Cardiac muscle cell (in vitro differentiated cells and primary cell): ENCODE measurements at places on chromosomes 6 and 20.

DNA sequence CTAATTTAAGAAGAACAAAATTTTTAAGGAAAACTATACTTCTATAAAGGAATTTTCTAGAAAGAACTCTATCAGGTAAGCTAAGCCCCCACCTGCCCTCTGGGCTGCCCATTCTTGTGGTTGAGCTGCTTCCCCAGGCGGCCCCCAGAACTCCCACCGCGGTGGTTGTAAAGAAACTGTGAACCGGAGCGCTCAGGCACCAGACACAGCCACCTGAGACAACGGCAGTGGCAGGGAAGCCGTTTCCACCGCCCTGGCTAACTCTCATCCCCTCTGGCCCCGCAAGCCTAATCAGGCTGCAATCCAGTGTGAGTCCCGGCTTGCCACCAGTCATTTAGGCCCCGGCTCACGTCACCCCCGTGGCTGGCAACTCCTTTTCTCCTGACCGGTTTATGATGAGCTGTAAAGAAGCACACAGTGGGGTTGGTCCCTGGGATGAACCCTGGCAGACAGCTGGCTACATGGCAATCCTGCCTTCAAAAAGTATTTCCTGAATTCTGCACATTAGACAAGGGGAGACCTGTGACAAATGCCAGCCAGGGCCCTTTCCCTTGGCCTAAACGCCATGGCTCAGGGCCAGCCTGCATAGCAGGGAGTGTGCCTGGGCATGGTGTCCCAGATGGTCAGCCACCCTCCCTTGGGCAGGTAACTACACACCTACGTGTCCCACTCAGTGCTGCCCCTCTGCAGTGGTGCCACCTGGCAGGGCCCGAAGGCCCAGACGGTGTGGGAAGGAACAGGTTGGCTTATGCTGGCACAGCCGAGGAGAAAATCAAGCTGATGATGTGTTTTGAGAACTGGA is 63.8 kb upstream of the GPR31 start:
- no peak for DNase-seq

DNA sequence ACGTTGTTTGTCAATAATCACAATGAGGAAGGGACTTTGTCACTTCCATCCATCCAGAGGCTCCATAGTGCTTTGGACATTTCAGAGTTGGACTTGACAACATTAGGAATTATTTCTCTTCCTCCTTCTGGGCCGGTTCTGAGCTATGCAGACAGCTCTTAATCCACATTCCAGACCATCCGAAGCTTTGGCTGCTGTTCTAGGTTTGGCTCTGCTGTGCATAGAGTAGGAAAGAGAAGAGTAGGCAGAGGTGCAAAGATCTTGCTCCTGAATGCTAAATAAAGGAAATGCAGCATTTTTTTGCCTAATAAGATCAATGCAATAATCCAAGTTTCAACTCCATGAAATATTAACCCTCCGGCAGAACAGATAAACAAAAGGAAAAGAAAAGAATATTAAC is 251.8 kb upstream of the PRND start:
- no peak for DNase-seq

DNA sequence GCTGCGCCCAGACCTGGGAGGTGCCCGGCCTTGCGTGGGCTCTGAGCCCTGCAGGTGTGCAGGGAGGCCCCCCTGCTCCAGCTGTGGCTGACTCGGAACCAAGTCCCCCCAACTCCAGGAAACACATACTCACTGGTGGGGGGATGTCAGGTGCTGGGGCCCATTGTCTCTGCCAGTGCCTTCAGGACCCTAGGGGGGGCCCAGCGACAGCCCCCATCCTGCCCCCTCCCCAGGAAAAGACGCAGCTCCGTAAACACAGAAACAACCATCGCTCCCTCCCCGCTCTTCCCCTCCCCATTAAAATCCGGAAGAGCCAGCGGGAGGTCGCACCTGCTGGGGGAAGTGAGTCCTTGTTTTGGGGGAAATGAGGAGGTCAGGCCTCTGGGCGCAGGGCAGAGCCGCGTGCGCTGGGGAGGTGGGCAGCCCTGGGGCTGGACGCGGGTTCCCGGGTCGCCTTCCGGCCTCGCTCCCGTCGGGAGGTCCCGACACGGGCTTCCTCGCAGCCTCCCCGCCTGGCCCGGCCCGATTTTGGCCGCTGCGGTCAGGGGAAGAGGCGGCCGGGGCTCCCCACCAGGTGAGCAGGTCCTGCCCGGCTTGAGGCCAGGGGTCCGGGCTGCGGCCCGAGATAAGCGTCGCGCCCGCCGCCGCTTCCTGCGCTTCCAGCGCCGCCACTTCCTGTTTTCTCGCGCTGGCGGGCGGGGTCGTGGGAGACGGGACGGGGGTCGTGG is 6.2 kb downstream of the C20orf204 start:
- no peak for DNase-seq

GRCh38 chr6:78693835-78694234 is 173.5 kb upstream of the IRAK1BP1 start:
- no peak for DNase-seq

DNA sequence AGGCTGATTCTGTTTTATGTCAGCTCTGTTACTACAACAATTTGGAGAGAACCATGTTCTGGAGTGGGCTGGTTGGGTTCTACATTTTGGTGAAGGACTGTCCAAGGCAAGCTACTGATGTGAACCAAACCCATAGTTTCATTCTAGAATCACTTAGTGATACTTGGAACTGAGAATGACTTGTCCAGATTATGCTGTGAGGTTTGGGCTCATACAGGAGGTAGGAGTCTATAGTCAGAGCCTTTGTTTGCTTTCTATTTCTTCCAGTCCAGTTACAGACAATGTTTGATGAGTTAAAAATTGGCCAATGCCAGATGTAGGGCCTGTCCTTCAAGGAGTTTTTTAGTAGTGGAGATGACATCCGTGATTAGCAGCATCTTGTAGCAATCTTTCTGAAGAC is 97.9 kb downstream of the LRRC1 start:
- no peak for DNase-seq

GRCh38 chr20:32537657-32538525 is 47.2 kb downstream of the NOL4L start:
- peak; percentile 65 for DNase-seq

DNA sequence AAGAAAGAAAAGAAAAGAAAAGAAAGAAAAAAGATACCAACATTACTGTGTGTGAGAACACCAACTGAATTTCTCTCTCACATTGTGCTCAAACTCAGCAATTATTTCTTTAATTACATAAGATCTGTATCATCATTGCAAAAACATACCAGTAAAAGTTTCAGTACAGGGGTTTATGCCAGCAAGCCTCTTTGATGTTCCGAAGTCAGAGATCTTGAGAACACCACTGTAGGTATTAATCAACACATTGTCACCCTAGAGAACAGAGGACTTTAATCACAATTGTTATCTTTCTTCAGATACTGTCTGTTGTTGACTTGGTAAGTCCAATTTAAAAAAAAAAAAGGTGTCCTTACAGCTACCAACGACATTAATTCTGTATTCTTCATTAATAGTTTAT is 60.9 kb upstream of the MAP7 start:
- DNase-seq, result no peak

DNA sequence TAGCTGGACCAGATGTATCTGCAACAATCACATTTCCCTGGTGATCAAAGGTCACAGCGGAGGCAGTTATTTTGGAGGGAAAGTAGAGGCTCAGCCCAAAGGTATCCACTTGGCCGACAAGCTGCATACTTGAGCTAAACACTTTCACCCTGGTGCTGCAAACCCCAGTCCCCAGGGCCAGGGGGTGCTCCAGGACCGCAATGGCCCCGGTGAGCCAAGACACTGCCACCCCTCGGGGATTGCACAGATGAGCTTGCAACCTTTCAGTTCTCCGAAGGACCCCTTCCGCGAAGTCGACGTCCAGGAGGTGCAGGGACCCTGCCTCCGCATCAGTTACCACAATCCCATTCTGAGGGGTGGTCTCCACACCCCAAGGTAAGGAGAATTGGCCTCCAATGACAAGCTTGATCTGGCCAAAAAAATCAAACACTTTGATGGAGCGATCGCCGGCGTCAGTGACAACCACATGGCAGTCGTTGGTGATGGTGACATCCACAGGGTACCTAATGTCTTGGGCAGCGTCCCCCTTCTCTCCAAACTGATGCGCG is 823 bp downstream of the NHLRC1 start:
- DNase-seq, result no peak

DNA sequence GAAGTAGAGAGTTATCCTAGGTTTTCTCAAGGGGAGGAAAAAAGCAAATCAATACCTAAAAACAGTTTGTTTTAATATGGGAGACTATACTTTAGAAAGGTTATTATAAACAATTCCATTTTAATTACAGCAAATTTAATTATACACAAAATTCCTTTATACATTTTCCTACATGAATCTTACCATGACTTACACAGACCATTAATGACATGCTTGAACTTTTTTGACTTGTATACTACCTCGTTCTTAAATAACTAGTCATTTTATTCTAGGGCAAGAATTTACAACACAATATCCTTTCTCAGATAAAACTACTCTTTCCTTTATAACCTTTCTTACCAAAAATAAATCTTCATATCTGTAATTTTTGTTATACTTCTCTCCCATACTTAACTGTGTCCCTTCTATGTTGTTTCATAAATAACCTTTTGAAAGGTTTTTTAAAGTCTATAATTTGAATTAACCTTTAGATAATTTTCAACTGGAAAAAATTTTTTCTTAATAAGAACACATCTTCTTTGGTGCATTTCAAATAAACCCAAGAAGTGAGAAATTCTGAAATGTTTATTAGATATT is 729.4 kb downstream of the TENT5A start:
- peak; percentile 3 for DNase-seq

DNA sequence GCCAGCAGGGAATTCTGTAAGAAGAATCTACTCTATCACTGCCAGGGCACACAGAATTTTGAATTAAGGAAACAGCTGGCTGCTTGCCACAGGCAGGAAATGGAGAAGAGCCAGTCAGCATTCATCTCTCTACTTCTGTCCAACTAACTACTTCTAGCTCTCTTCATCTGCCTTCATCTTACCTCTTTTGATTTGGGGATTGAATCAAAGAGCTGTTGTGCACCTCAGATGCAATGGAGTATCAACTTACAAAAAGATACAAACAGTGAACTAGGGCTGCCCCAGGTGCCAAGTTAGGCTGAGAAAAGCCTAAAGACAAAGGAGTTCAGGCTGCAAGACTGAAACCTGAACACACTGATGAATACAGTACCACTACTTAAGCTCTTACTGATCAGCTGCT is 82.0 kb downstream of the PTPRK start:
- DNase-seq, result no peak

- no peak for DNase-seq
Observed at GRCh38 chr6:21201637-21202350, 391.8 kb upstream of the SOX4 start.

DNA sequence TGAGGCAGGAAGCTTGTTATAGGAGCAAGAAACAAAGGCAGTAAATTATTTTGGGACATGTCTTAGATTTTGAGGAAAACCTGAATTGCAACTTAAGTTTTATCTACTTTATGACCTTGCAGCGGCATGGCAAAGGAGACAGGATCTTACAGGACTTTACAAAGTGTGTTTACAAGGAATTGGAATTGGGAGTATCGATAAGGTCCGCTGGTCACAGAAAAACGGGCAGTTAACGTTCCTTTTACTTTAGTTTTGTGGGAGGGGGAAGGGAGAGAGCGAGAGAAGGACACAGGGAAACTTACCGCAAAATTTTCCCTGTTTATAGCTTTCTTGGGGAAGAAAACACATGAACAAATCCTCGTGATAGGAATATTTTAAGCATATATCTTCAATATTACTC is 1607.2 kb downstream of the GRIK2 start:
- DNase-seq, result no peak

GRCh38 chr20:17878069-17878911 is 90.3 kb downstream of the SNX5 start:
- no peak for DNase-seq

- DNase-seq, result no peak
Observed at GRCh38 chr6:160042014-160042773, 73.3 kb downstream of the IGF2R start.

DNA sequence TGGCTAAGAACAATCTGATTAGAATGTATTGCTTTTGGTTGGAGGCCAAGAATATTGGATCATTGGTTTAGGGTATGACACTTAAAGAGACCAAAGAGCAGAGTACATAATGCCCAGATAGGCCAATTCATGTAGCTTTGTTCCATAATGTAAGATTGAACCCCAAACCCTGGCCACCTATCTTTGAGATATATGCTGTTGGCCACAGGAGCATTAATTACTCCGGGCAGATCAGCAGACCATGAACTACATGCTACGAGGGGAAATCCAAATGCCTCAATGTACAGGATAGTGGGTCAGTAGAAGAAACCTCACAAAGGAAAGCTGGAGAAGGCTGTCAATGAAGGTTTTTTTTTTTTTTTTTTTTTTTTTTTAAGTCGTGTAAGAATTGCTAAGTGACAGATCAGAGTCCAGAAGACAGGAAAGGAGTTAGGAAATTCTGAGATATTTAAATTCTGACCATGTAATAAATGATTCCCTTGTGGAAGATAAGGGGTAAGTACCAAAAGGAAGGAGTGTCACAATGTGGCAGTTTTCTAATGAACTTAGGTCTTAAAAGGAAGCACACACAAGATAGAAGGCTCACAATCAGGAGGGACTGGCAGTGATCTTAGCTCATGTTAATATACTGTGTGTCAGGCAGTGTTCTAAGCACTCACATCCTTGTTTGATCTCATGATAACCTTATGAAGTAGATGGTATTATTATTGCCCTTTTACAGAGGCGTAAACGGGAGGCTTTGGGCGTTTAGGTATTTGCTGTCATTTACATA is 61.4 kb downstream of the CARMIL1 start:
- no peak for DNase-seq

GRCh38 chr6:129699659-129700058 is 10.3 kb downstream of the ARHGAP18 start:
- peak; percentile 19 for DNase-seq

DNA sequence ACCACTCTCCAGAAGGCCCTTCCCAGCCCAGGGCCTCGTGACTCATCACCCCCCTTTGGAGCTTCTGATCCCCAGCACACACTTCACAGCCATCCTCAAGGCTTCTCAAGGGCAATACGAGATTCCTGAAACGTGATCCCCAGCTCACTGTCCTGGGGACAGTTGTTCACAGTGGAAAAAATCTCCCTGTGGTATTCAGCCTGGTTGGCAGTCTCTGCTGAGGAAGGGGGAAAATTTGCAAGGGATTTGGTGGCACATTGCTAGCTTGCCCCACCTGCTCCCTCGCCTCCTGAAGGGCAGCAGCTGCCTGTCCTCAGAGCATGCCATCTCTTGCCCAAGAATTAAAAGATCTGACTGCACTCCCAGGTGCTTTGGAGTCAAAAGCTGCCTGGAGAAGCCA is 20.7 kb upstream of the PKHD1 start:
- DNase-seq, result no peak

DNA sequence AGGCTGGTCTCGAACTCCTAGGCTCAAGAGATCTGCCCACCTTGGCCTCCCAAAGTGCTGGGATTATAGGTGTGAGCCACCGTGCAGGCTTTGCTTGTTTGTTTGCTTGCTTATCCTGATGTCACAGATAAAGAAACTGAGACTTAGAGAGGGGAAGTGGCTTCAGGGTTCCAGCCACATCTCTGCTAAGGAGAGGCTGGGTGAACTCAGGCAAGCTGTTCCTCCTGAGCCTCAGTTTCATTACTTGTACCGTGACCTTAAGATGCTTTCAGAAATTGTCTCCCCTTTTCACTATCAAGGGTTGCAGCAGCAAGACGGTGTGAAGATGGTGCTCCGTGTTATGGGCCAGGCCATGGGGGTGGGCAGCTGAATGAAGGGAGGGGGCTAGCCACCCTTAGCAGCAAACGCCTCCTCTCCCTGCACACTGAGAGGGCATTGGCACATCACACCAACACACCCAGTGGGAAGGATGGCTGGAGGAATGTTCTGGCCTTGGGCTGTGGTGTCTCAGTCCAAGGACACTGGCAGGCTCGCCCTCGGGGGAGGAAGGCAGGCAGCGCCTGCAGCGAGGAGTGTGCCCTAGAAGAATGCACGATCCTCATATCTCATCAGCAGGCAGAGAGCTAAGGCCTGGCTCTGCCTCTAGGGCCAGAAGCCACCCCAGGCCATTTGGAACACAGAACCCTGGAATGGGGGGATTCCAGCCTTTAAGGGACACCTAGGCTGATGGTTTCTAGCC is 48.2 kb upstream of the TLDC2 start:
- no peak for DNase-seq
